ENCODE measurements at places on chromosomes 6 and 20.

DNA sequence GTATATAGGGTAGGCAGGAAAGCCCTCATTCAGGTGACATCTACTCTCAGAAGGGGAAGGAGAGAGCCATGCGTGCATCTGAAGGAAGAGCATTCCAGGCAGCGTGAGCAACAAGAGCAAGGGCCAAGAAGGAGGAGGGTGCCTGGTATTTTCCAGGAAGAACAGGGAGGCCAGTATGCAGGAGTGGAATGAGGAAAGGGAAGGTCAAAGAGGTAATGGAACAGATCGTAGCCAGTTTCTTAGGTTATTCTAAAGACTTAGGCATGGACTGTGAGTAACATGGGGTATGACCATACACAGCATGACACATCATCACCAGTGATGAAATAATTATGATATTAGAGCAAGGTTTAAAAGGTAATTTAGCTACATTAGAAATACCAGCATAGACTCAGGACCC lies 24.1 kb downstream of the ALDH8A1 start:
- DNase-seq = no peak

DNA sequence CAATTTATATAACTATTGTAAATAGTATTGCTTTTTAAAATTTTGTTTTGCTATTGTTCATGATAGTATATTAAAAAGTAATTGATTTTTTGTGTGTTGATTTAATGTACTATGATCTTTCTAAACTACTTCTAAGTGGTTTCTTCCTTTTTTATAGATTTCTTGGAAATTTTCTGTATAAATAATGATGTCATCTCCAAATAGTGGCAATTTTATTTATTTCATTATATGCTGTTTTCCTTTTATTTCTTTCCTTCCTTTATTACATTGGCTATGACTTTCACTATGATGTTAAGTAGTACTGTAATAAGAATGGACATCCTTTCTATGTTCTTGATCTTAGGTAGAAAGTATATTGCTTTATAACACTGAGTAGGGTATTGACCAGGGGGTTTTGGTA lies 451.5 kb upstream of the SPTLC3 start:
- no peak for DNase-seq

GRCh38 chr20:1567392-1568162 lies 10.1 kb upstream of the SIRPD start:
- no peak for DNase-seq

DNA sequence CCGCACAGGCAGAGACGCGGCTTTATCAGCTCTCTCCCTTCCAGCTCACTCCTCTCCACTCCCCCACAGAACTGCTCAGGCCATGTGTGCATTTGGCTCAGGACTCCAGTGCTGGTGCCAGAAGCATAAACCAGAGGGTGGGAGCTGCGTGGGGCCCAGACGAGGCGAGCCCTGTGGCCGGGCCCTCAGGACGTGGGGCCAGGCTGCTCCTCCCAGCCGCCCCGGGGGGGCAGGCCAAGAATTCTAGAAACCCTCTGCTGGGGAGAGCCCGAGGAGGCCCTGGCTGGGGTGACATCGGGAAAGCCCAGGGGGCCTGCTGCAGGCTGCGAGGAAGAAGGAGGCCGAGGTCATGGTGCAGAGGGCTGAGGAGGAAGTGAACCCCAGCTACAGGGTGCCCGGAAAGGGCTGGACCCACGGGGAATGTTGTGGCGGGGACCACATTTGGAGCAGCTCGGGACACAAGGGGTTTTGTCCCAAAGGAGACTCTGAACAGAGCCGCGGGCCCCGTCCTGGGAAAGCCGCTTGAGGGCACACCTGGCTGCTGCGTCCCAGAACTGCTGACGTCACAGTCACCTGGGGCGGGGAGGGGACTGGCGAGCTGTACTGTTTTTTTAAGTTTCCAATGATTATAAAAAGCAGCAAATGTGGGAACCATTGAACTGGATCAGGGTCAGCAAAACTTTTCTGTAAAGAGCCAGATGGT lies 107.1 kb downstream of the BANF2 start:
- no peak for DNase-seq

DNA sequence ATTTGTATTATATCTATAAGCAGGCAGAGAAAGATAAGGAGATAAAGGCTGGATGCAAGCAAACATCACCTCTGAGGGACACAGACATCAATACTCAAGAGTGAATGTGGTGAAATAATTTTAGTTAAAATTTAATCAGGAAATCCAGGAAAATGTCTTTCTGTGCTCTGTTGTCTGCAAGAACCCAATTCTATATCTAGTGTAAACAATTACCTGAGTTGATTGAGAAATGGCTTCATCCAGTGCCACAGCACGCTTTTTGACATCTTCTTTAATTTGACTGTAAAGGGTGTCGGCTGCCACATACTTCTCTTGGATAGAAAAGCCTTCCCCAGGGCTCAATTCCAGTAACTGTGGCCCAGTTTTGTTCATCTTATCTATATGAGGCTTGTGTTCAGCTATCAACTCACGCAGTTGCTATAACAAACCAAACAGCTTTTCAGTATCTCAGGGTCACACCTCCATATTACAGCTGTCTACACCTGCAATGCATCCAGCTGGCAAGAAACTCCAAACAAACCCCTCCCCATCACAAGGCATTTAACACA lies 131.6 kb downstream of the DST start:
- DNase-seq = no peak
